ENCODE measurements at places on chromosomes 2 and 18.

- DNase-seq, result no peak
Observed at GRCh38 chr2:158217593-158217992, 115.9 kb downstream of the UPP2 start.

GRCh38 chr2:142130111-142131009 lies 456 bp downstream of the LRP1B start:
- DNase-seq, result no peak

- peak; percentile 68 for DNase-seq
Observed at GRCh38 chr18:8329186-8329771, 280.0 kb upstream of the RAB12 start.

DNA sequence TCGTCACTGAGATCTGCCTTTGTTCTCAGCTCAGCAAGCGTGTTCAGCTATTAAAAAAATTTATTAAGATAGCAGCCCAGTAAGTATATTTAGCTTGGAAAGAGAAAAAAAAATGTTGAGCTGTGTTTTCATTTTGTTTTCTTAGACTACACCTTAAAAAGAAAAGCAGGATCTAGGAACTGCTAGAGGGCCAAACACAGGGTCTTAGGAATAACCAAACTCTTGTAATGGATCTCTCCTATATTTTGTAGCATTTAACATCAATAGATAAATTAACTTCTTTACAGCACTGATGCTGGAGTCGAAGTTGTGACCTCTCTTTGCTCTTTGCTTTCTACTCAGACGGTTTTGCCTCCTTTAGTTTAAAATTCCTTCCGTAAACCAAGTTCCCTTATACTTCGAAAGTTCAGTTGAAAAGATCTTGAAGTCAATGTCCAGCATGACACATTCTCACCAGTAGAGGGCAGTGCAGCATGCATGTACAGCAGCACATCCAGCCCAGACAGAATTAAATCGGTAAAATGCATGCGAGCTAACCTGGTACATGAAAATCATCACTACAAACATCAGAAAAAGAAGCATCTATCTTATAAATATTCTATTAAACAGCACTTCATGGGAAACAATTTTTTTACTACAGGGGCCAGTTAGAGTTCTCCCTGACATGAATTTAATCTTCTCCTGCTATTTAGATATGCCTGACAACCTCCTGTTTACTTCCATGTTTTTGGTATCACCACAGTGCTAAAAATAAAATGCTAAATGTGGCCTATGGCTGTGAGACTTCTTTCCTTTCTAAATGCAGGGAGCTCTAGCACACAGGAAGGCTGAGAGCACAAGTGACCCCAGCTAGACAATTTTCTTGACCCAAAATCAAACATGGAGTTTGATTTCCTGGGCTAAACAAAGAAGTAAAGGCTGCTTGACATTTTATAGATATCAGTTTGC lies 48.2 kb upstream of the MAP3K20 start:
- DNase-seq, result peak; percentile 89

DNA sequence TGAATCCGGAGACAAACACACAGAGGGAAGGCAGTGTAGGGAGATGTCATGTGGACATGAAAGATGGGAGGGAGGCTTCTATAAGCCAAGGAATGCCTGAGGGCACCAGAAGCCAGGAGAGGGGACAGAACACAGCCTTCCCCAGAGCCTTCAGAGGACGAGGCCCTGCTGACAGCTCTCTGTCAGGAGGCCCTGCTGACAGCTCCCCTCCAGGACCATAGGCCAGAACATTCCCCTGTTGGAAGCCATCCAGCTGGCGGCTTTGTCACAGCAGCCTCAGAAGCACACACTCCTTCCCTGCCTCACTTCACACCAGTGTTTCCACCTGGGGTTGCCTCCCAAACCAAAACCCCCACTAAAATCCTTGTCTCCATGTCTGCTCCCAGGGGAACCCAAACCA lies 171.3 kb upstream of the ID2 start:
- no peak for DNase-seq

DNA sequence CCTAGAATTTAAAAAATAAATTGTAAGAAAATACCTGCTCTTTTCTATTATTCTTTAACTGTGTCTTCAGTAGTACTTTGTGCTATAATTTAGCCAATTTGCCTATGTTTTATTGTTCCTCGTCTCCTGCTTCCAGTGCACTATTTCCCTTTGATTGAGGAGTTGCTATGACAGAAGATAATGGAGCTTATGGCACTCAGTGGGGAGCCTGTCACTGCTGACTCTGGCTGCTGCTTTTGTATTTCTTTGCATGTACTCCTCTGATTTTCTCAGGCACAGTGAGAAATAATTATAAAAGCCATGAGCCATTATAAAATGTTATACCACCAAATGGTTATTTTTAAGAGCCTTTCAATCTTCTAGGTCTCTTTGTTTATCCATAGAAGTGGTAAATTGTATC lies 1310.8 kb upstream of the SLC39A10 start:
- no peak for DNase-seq

DNA sequence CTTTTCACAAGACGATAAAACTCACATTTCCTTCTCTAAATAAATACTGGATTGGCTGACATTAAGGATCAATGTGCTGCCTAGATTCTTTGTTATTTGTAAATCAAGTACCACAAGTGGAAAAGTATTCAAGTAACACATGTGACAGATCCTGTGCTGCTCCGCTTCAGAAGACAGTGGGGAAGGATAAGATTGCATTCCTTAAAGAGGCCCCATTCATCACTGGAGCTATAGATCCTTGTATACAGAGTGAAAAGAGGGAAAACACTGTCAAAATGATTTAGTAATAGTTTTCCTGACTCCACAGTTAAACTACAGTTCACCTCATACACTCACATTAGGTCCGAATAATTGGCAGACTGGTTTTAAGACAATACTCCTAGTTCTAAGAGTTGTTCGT lies 108.0 kb upstream of the CSRNP3 start:
- no peak for DNase-seq

- DNase-seq, result no peak
Observed at GRCh38 chr2:181814057-181814491, 77.5 kb upstream of the ITPRID2 start.

DNA sequence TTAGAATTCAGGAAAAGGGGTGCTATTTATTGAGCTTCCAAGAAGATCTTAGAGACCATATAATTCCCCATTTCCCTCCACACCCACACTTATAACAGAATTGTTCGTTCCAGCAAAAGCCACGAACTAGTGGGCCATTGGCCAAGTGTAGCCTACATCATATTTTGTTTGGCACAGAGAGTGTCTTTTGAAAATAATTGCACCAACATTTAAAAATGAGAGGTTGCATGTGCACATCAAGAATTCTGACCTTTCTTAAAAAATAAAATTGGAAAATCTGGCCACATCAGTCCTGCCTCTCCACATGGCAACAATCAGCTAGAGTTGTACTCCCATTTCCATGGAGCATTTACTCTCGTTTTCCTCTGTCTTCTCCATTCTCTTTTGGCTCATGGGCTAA lies 655.5 kb upstream of the FANCL start:
- DNase-seq, result no peak

DNA sequence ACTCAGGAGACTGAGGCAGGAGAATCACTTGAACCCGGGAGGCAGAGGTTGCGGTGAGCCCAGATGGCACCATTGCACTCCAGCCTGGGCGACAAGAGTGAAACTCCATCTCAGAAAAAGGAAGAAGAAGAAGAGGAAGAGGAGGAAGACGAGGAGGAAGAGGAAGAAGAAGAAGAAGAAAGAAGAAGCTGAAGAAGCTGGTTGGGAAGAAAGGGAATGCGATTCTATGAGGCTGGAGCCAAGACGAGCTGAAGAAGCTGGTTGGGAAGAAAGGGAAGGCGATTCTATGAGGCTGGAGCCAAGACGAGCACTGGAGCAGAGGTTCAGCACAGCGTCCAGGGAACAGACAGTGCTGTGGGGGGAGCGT lies 30.3 kb upstream of the TAF1B start:
- DNase-seq, result no peak

- DNase-seq, result no peak
Observed at GRCh38 chr2:44549856-44550255, 188.1 kb downstream of the CAMKMT start.

DNA sequence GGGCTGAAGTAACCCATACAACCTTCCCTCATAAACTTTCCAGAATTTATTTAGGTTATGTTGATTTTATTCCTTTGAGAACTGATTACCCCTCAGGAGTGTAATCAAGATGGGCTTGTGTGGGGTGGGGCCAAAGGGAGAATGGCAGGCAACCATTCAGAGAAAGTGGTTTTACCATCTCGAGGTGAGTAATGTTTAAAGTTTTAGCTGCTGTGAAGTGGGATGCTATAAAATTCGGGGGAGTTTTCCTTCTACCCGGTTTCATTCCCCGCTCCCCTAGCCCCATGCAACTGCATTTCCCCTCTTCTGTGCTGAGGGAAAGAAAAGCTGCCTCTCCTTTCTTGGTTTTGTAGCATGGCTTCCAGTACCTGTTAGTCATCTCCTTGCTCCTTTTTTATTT lies 34.7 kb downstream of the MAP4K4 start:
- no peak for DNase-seq

DNA sequence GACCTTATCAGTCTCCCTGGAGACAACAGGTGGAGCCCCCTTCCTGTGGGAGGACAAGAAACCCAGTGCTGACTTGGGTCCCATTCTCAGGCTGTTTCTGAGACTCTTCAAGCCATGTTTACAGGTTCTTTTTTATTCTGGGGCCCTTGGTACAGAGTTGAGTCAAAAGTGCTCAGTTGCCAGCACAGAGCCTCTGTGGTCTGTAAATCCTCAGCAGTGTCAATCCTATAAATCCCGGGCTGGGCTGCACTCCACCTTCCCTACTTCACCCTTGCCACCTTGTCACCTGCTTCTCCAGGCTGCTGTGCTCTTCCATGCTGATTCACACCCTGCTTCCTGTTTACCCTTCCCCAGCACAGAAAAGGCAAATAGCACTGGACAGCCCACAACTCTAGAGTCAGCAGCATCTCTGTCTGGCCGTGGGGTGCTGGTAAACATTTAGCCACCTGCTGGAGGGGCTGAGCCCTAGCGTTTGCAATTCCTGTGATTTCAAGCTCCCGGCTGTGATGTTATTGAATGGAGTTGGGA lies 74.7 kb downstream of the TNFRSF11A start:
- DNase-seq, result no peak

- DNase-seq, result no peak
Observed at GRCh38 chr2:158103411-158104012, 1.8 kb downstream of the UPP2 start.

- no peak for DNase-seq
Observed at GRCh38 chr18:52596748-52597435, 256.9 kb downstream of the DCC start.

- no peak for DNase-seq
Observed at GRCh38 chr18:63303547-63303946, 16.0 kb downstream of the BCL2 start.

GRCh38 chr18:40197711-40198110 lies 1757.3 kb upstream of the PIK3C3 start:
- no peak for DNase-seq

- no peak for DNase-seq
Observed at GRCh38 chr2:204576362-204576979, 31.2 kb downstream of the PARD3B start.

- no peak for DNase-seq
Observed at GRCh38 chr2:2021995-2022394, 277.7 kb upstream of the PXDN start.

- no peak for DNase-seq
Observed at GRCh38 chr2:158134655-158135054, 33.0 kb downstream of the UPP2 start.

GRCh38 chr18:62569081-62569655 lies 46.3 kb downstream of the ZCCHC2 start:
- DNase-seq, result no peak

Measured in Karpas-422 (cell line).